ENCODE measurements at places on chromosomes 1 and 21.

GRCh38 chr1:116434849-116435248 lies 61.8 kb downstream of the ATP1A1 start:
- no peak for DNase-seq

DNA sequence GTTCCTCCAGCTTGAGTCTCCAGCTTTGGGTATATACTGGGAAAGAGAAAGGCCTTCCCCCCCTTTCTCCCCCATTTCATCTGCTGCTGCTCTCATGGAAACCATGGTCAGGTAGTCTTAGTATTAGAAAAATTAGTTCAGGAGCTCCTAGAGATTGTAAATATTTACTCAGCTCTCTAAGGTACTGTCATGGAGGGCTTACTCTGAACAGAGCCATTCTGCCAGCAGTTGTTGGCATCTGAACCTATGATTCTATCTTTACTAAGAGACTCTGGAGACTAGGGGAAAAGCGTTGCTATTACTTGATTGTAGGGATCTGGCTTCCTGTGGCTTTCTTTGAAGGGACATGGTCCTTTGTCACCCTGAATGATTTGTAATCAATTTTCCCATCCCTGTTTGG lies 6.1 kb downstream of the INTS3 start:
- DNase-seq: no peak

DNA sequence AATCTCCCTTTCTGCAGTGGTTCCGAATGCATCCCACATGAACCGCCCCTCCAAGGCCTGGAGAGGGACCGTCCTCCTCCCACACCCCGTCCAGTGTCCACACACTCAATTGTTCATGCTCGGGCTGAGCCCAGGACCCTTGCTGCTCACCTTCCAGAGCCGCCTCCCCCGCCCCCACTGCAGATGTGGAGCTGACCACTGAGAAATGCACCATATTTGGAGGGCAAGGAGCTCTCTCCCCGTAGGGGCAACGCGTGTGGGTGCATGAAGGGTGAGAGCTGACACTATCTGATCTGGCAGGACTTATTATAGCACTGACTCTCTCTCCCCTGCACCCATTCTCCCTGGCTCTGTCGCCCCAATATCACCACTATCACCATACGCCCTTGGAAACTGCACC lies 4.0 kb upstream of the S100A3 start:
- no peak for DNase-seq

DNA sequence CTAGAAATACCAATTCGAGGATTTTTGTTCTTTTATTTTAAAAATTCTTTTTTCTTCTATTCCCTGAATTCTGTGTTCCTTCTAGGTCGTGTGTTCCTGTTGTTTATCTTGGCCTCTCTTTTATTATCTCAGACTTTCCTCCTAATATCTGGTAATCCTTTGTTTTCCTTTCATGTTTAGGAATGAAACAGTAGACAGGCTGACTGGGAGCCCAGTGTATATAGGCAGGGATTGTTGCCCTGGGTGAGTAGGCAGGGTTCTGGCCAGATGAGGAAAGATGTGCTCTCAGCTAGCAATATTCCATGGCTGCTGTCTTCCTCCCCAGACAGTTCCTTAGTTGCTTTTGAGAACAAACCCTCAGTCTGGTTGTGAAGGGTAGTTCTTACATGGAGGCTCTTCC lies 161.8 kb upstream of the PDE4B start:
- no peak for DNase-seq

DNA sequence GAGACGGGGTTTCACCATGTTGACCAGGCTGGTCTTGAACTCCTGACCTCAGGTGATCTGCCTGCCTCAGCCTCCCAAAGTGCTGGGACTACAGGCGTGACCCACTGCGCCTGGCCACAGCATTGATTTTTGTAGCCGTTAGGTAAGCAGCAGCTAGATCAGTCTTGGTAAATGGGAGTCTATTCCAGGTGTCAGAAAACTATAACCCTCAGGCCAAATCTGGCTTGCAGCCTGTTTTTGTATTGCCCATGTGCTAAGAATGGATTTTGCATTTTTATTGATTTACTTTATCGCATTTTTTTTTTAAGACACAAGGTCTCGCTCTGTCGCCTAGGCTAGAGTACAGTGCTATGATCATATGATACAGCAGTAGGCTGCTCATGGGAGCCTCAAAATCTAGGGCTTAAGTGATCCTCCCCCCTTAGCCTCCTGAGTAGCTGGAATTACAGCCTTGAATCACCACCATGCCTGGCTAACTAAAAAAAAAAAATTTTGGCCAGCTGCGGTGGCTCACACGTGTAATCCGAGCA lies 16.6 kb upstream of the SRSF10 start:
- no peak for DNase-seq

GRCh38 chr1:226017070-226017469 lies 17.9 kb upstream of the SDE2 start:
- no peak for DNase-seq

GRCh38 chr1:179529482-179530195 lies 46.1 kb downstream of the NPHS2 start:
- no peak for DNase-seq

- DNase-seq: no peak
Observed at GRCh38 chr1:53583021-53583867, 124.0 kb downstream of the DMRTB1 start.

GRCh38 chr1:116164604-116165368 lies 53.6 kb downstream of the MAB21L3 start:
- DNase-seq: no peak

DNA sequence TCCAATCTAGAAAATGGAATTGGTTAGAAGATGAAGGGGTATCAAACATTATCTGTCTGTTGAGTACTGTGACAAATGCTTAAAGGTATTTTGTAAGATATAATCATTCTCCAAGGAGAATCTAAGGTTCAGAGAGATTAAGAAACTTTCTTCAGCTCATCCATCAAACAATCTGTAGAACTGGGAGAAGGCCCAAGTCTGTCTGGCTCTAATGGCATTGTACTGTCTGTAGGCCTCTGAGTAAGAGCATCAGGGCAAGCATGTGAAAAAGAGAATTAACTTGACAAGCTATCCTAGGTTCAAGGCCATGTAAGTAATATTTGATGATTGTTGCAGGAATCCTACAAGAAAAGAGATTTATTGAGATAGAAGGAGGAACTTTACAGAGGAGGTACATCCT lies 5.3 kb upstream of the FGGY start:
- no peak for DNase-seq

DNA sequence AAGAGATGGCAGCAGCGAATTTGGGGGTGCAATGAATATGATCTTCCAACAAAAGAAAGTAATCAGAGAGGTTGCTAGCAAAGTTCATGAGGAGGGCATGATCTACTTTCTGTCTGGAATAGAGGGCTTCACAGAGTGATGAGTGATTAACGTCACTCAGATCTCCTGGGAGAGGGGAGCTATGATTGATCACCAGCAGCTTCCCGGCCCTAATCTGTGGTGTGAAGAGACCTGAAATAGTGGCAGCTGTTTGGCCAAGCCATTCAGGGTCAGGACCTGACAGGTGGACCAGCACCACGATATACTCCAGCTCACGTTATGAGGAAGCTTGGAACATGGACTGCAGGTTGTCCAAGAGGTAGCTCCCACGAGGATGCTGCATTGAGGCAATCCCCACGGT lies 19.9 kb upstream of the TMEM183A start:
- no peak for DNase-seq

DNA sequence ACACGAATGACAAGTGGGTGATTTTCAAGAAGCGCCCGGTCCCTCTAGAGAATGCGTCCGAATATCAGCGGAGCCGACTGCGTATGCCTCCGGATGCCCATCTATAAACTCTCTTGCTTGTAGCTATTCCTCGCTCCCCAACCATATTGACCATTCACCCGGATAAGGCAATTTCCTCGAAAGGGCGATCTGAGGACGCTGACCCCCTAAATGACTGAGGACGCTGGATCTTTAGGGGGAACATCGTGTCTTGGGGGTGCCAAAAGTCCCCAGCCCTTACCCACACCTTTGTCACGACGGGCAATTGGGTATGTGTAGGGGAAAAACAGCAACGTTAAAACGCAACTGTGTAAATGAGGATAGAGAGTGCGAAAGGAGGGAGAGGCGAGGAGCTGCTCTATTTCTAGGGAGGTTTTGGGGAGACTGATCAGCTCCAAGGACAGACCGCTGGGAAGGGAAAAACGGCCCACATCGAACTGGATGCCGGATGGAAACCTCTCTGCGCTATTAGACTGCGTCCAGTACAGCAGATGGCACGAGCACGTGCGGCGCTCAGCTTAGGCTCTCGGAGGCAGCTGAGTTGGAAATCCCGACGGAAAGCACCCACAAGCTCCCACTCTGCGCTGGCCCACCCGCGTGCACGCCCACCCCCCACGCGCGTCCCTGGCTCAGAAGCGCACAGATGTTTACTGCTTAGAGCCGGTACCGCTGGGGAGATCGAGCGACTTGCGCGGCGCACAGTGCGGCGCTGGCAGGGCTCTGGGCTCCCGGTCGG lies 2.9 kb upstream of the PRRX1 start:
- no peak for DNase-seq

GRCh38 chr21:25420831-25421230 lies 186.4 kb downstream of the MRPL39 start:
- no peak for DNase-seq

DNA sequence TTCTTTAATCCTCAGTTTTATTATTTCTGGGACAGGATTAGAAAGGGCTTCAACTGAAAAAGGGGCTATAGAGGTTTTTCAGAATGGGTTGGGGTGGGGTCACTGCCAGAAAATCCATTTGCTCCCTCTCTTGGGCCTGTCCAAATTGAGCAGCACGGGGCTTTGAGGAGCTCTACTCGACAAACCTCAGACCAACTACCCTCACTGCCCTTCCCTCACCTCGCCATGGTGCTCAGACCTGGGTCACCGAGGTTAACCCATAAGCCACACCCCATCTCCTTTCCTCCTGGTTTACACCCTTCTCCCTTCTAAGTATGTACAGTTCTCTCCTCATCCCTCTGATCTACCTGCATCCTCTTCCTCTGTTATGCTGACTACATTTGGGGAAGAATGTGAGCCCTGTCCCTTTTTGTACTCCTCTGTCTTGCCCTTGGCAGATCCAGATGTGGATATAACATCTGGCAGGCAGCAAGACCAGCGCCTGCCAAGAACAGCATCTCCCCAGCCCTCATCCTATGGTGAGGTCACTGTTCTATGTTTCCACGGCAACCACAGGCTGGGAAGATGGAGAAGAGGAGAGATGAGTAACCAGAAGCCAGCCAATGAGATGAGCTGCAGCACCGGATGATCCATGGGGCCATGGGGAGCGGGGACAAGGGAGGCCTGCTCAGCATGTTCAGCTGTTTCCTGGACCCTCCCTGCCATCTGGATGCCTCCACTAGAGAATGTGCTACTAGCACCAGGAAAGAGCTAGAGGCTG lies 3.7 kb upstream of the FABP3 start:
- DNase-seq: no peak

GRCh38 chr21:17560377-17561025 lies 47.7 kb downstream of the CXADR start:
- DNase-seq: no peak

DNA sequence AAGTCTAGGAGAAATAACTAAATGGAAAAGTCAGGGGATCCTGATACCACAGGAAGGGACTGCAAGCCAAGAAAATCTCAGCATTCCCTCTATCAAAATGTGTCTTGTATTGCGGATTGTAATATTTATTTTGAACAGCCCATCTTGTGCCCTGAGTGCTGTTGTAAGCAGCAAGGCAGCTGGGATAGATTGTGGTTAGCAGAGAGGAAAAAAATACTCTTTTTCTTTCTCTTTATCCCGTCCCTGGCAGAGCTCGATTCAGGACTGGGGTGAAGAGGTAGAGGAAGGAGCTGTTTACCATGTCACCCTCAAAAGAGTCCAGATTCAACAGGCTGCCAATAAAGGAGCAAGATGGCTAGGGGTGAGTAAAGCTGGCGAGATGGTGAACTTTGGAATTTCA lies 1.2 kb downstream of the RGL1 start:
- DNase-seq: no peak

GRCh38 chr1:248239478-248239877 lies 8.3 kb downstream of the OR2M4 start:
- no peak for DNase-seq

DNA sequence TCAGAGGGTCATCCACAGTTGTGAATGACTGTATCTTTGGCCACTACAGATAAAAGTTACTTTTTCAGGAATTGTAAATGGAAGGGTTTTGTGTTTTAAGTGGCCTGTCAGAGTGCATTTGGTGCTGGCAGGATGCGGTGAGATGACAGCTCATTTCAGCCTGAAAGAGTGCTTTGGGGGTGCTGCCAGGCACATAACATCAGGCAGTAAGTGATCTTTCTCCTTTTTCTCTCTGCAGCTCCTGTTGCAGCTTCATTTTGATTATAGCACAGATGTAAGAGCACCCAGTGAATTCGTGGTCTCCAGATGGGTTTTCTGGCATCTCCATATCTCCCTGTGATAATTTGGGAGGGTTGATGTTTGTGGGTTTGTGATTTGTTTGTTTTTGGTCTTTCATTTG lies 14.8 kb upstream of the FAM163A start:
- DNase-seq: no peak

DNA sequence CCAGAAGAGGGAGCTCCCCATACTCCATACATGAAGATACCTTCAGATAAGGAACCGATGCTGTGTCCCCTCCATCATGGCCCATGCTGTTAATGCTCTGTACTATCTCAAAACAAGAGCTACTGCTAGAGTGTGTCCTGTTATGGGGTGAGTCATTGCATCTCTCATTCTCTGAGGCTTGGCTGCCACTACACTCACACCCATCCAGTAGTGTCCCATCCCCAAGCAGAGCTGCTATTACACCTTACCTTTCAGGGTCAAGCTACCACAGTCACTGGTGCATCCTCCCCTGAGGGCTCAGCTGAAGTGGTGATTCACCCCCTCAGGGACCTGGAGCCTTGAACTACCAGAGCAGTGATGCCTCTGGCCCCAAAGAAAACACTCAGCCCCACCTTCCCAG lies 198.5 kb downstream of the PLA2G4A start:
- DNase-seq: no peak

DNA sequence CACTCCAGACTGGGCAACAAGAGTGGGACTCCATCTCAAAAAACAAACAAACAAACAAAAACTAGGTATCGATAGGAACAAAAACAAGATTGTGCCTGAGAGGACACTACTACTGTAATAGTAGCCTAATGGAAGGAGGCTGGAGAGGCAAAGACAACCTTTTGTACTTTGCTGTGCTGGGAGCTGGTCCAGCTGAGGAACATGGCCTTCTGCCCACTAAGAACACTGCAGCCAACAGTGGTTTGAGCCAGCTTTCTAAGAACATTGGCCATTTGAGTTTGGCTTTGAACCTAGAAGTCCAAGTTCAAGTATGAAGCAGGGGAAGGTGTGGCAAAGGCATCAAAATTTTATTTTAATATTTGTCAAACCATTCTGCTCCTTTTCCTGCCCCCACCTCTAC lies 22.7 kb upstream of the RGS8 start:
- no peak for DNase-seq

- DNase-seq: no peak
Observed at GRCh38 chr1:187001198-187001889, 172.6 kb downstream of the PLA2G4A start.

Data from central memory CD4-positive, alpha-beta T cell (primary cell).